ENCODE measurements at places on chromosomes 11 and 22.
A peak's percentile ranks its signal among the peaks of the same experiment; 100 is the strongest.

DNA sequence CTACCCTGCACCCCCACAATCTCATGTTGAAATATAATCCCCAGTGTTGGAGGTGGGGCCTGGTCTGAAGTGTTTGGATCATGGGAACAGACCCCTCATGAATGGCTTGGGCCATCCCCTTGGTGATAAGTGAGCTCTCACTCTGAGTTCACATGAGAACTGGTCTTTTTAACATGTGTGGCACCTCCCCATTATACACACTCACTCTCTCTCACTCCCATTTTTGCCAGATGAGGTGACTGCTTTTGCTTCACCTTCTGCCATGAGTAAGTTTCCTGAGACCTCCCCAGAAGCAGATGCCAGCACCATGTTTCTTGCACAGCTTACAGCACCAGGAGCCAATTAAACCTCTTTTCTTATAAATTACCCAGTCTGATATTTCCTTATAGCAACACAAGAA lies 32.1 kb upstream of the DRD2 start:
- DNase-seq: no peak

- DNase-seq: peak; percentile 50
These were observed 67.4 kb downstream of the MICAL2 start for GRCh38 chr11:12177739-12178338.

DNA sequence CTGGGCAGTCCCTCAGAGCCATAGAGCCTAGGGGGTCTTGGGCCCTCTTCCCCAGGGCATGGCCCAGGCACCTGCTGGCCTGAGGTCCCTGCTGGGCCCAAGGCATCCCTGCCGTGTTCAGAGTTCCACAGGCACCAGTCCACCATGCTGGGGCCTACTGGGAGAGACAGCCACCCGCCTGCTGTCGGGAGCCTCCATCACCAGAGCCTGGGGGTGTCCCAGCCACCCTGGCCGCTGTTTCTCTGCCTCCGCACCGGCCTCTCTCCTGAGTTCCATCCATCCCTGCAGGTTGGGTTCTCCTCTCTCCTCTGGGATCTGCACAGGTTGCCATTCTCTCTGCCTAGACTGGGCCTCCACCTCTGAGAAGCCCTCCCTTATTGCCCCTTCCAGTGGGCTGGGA lies 68.6 kb downstream of the KCNQ1 start:
- DNase-seq: no peak

DNA sequence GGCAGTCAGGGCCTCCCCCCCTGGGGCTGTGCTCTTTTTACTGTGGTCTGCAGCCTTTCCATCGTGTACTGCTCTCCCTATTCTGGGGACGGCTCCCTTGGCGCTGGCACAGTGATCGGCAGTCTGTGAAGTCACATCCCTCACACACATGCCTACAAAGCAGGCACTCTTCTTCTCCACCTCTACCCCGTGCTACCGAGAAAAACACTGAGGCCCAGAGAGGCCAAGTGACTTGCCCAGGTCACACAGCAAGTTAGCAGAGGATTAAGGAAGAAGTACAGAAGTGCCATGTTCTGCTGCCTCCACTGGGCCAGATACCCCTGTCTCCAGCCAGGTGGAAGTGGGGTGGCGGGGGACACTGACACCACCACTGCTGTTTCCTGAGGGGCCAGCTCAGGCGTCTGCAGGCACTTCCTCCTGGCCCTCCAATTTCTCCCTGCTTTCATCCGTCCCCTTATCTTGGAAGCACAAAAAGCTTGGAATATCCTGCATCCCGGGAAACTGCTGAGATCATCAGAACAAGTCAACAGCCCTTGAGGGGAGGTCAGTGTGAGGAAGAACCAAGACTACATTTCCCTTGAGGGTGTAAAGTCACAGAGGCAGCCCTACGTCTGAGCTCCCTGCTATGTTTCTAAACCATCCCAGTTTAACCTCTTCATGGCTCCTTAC lies 30.2 kb upstream of the KLHL35 start:
- no peak for DNase-seq

DNA sequence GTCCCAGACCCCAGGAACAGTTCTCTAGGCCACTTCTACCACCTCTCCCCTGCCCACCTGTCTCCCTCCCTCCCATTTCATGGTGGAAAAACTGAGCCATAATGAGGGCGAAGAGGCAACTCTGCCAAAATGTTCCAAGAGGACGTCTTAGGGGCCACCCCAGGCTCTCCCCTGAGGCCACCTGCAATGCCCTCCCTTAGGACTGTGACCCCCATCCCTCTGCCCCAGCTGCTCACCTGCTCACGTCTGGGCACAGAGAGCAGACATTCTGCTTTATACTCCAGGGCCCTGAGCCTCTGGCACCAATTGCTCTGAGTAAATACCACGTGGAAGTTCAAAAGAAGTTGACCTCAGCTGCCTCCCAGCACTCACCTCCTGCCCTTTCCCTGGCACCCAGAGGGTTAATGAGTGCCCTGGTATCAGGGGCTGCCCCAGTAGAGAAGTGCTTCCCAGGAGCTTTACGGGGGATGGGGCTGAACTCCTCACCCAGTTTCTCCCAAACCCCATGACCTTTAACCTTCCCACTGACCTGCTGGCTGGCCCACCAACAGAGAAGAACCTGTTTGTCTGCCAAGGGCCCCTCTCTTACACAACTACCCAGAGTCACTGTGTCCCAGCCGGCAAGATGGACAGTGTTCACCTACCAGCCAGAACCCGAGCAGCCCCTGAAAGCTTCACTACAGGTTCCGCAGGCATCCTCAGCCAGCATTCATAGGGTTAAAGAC lies 627 bp upstream of the APOA5 start:
- no peak for DNase-seq

DNA sequence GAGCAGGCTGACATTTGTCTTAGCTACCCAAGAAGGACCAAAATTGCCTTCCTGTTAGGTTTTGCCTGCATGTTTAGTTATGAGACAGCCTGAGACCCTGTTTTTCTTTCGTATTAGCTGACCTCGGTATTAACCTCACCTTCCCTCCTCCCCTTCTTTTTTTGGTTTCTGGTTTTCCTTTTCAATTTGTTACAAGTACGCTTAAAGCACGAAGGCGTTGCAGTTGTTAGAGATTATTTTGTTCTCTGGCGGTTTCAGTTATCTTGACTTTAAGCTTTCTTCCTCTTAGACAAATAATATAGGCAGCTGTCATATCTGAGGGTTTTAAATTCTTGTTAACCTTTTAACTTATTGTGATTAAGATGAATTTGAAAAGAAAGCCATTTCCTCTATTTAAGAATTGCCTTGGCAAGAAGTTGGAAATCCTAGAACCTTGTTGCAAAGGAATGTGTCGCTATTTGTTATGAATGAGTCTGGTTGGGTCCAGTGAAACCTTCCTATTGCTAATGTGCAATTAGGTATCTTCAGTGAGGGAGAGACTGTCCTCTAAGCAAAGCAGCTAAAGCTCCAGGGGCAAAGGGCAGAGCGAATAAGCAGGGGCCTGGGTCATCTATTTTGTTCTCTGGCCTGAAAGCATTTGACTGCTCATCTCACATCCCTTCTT lies 45.7 kb downstream of the PACS1 start:
- DNase-seq: no peak

All from HCEC 1CT (cell line).